ENCODE measurements at places on chromosomes 11 and 22. TPM values are rescaled to one million over a fixed set of nuclear protein-coding genes. Genes with fewer than 3 reads are reported as not detected.

- peak; percentile 53 for DNase-seq
Observed at GRCh38 chr22:38871360-38872171, 450 bp downstream of the CBX6 start.

DNA sequence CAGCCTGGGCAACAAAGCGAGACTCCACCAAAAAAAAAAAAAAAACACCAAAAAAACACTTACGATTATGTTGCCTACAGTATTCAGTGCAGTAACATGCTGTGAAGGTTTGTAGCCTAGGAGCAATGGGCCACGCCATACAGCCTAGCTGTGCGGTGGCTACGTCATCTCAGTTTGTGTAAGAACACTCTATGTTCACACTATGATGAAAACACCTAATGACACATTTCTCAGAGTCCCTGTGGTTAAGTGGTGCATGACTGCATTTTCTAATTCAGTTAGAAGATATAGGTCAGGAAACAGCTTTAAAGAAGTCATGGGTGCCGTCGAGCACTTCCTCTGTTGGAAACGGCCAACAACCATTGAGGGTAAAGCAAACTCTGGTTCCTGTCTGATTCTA, 75.7 kb upstream of the ANO1 start:
- DNase-seq = no peak

GRCh38 chr11:120576606-120577005, 65.1 kb downstream of the GRIK4 start:
- DNase-seq = no peak

GRCh38 chr22:24486501-24486921, 8.6 kb upstream of the UPB1 start:
- no peak for DNase-seq

DNA sequence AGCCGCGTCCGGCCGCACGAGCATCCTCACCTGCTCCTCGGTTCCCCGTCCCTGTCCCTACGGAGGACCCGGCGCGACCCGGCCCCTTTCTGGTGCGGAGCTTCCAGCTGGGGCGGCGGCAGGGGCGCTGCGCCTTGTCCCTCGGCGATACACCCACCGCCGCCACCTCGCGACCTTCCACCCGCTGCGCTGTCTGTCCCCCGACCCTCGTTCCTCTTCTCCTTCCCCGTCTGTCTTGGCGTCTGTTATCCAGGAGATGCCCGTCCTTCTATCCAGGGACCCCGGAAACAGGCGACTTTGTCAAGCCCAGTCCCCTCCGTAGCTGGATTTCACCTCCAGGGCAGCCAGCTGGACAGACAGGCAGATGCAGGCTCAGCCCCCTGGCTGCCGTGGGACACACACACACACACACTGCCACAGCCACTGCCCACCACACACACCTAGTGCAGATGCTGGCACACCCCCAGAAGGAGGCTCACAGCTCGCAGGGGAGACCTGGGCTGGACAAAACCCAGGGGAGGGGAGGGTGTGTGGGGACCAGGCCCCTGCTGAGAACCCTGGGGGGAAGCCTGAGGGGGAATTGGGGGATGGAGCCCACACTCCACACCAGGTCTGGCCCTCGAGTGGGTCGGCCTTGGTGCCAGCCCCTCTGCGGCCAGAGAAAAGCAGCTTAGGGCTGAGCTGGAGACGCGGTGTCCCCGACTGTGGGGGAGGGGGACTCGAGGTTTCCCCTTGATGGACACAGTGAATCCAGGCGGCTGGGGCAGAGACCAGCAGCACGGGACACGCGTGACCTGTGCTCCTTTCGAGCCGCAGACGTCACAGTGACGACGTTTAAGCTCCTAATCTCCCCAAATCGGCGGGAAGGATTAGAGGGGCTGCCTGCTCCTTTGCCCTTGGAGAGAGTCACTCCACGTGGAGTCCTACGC, 788 bp downstream of the DRD4 start:
- DNase-seq = no peak

GRCh38 chr11:75445315-75445953, 12.4 kb upstream of the KLHL35 start:
- DNase-seq = peak; percentile 82

- no peak for DNase-seq
Observed at GRCh38 chr11:128590587-128590986, 3.2 kb upstream of the ETS1 start.

GRCh38 chr11:14577835-14578529, 57.8 kb upstream of the PSMA1 start:
- DNase-seq = no peak

- DNase-seq = no peak
Observed at GRCh38 chr11:129372609-129373488, 2.8 kb upstream of the BARX2 start.

DNA sequence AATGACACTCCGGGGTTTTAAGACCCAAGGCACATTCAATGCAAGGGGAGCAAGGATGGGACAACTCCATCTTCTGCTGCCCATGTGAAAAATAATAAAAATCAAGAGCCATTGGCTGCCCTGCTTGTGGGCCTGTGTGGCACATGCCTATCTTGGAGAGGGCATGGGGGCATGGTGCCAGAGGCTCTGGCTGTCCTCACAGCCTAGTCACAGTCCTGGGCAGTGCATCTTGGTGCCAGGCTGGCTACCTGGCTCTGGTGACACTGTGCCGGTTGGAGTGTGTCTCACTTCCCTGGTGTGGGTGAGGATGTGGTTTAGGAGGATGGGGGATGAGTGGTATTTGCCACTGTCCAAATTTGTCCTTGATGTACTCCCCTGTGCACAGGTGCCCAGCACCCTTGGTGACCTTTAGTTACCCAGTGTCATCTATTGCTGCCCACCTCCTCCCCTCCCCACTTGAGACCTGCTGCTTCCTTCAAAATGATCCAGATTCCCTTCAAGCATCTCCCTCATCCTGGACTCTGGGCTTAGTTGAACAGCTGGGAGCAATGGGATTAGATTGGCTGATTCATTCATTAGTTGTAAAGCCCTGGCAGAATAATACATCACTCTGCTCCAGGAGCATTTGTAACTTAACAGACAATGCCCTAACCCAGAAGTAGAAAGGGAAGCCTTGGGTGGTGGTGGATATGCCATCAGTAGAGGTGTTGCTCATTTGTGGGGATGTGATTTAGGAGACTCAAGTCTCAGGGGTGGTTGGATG, 4.6 kb downstream of the TMEM86A start:
- no peak for DNase-seq

- no peak for DNase-seq
Observed at GRCh38 chr11:123841174-123841573, 35.0 kb upstream of the OR6M1 start.

DNA sequence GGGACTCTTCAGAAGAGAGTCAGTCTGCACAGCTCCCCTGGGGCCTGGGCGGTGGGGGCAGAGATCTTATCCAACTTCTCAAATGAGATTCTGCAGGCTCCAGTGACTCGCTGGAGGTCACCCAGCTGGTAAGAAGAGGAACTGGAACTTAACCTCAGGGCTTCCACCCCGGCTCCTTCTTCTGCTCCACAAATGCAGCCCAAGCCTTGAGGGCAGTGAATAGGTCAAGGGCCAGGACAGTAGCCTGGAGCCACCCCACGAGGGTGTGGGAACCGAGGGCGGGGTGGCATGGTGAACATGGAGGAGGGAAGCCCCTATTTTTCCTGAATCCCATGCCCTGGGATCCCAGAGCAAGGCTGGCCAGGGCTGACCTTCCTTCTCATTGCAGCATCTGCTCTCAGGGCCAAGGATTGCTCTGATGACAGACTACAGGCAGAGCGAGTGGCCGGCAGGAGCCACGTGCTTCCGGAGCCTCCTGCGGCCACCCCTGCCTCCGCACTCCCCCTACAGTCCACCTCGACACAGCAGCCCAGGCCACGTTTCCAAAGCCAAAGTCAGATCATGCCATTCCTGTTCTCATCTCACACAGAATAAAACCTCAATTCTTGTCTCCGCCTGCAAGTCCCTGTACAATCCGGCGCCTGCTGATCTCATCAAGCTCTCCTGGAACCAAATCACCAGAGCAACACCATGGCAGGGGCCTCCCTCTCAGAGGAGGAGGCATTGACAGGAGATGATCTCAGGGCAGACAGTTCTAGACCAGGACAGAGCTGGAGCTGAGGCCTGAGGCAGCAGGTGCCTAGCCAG, 21.1 kb upstream of the UPK3A start:
- DNase-seq = peak; percentile 63

Gene CDC42EP2
- 11.6 TPM for total RNA-seq

GRCh38 chr11:795634-796564, 2.2 kb downstream of the SLC25A22 start:
- peak; percentile 73 for DNase-seq

DNA sequence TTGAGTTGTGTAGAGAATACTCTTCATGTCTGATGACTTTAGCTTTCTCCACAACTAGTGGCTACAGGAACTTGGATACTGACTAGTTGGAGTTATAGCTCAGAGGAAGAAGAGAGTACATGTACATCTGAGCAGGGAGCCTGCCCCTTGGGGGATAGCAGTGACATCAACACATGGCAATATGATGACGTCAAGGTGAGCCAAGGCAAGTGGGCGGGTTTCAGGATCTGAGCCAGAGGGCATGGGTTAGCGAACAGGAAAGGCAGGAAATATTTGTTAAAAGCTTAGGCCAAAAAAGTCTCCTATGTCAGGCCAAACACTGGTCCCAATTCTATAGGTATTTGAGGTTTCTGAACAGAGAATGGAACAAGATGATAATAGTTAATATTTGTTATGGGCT, 42.0 kb upstream of the HORMAD2 start:
- no peak for DNase-seq

DNA sequence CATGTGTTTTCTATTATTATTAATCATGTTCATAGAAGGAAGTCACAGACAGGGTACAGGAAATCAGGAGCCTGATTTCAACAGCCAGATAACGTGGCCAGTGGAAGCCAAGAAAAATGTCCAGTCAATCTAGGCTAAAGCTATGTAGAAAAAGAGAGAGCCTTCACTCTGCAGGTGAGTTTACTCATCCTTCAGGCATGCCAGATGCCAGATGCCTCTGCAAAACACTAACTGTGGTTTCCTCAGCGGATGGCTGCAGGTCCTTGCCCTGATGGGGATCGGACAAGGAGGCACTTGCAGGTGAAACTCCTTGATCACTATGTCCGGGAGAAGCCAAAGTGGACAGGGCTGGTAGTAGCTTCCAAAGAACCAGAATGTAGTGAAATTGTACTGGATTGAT, 962.3 kb upstream of the RAG2 start:
- DNase-seq = no peak

GRCh38 chr22:44347080-44347479, 34.3 kb upstream of the SHISAL1 start:
- DNase-seq = no peak

Gene CDHR5
- 316 TPM for total RNA-seq

DNA sequence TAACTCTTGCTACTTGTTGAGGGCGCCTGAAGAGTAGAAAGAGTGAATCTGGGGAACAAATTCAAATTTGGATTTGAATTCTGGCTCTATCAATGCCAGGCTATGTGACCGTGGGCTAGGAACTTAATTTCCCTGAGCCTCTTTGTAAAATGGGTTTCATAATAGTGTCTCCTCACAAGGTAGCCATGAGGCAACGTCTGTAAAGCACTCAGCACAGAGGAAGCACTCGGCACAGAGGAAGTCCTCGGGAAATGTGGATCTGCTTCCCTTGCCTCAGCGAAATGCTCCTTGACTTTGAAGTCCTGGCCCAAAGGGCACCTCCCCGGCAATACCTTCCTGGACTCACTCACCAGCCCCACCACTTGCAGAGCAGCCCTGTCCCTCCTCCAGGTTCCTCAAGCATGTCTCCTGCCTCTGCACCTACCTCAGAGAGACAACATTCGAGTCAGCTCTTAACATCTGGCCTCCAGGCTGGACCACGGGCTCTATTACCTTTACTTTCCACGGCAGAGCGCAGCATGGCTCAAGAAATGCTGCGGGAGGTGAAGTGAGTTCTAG, 17.7 kb downstream of the CD6 start:
- no peak for DNase-seq

GRCh38 chr11:33063326-33063881, 24.0 kb downstream of the TCP11L1 start:
- DNase-seq = no peak

Gene ZNF280B
- total RNA-seq = 0.51 TPM

Measured in mucosa of descending colon (tissue), 3 donors.